ENCODE measurements at places on chromosomes 7 and 10.

DNA sequence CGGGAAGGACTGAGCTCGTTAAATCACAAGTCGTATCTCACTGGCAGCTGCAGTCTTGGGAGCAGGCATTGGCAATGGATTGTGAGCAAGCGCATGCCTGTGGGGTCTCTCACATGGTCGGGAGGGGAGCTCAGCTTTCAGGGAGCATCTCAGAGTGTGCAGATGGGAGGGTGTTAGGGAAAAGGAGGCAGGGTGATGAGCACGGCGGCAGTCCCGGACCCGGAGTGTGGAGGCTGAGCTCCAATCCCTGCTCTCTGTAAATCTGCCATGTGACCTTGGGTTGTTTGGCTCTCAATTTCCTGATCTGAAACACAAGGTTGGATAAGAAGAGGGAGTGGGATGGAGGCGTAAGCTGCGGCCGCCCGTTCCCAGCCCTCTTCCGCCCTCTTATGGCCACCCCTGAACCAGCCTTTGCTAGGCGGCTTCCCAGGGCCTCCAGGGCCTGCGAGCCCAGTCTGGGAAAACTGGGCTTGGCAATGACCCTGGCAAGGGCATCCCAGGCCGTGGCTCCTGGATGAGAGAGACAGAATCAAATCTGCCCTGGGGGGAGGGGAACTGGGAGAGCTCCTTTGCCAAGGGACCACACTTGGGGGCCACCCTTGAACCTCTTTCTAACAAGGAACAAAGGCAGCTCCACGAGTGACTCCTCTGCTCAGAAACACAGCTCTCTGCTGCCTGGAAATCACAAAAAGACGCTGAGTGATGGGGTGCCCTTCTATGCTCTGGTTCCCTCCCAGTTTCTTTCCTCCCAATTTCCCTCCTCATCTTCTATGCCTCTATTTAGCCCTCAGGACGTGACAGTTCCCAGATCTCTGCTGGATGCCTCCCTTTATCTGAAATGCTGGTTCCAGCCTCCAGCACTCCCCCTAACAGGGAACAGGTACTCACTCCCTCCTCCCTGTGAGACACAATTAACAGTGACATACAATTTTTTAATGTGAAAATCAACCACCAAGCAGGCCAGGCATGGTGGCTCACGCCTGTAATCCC is 41.7 kb upstream of the LOXL4 start:
- no peak for DNase-seq

DNA sequence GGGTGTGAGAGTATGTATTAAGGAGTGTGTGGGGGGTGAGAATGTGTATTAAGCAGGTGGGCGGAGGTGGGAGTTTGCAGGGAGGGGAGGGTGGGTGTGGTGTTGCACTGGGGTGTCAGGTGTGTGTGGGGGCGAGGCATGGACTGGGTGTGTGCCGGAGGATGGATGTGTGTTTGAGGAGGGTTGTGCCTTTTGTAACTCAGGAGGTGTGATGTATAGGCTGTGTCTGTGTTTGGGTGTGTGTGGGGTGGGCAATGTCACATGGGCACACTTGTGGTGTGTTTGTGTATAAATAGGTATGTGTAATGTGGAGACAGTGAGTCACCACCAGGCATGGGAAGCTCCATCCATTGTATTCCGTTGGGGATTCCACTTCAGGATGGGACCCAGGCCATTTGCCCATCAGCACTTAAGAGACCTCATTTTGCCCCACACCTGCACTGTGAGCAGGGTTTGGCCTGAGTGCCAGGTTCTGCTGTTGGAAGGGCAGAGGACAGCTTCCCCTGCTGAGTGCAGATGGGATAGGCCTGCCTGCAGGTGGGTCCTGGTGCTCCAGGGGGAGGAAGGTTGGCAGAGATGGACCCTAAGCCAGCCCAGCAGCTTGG is 5.8 kb downstream of the UNC5B start:
- DNase-seq: no peak

DNA sequence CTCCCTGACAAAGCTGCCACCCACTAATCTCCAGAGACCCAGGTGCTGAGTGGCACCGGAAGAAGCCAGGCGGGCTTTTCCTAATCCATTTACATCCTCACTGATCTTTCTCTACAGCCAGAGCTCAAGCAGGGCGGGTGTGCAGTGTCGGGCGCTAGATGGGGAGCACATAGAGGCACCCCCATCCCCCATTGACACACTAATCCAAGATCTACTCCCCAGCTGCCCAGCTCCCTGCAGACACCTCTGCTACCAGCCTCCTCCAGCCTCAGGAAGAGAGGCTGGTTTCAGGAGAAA is 22.2 kb downstream of the FRMPD2 start:
- DNase-seq: no peak

DNA sequence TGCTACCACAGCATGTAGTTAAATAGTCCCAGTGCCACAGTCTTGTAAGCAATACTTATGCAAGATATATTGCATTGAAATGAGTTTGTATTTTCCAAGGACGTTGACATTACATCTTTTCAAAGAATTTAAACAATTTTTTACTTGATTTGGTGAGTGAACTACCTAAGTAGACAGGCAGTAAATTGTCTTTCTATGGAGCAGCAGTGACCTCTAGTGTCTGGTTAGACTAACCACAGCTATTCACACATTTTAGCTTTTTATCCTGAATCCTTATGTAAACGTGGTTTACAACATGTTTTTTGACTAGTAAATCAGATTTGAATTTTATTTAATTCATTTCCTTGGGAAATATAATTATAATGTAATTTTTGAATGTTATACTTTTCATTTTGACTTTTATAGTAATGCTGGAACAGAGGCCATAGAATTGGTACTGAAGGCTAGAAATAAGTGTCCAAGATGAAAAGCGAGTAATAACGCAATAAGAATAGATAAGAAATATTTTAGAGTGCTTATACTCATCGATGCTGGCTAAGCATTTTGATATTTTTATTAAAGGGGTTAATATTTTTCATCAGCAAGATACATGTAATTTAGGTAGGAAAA is 5.6 kb downstream of the LRRTM3 start:
- peak; percentile 2 for DNase-seq

DNA sequence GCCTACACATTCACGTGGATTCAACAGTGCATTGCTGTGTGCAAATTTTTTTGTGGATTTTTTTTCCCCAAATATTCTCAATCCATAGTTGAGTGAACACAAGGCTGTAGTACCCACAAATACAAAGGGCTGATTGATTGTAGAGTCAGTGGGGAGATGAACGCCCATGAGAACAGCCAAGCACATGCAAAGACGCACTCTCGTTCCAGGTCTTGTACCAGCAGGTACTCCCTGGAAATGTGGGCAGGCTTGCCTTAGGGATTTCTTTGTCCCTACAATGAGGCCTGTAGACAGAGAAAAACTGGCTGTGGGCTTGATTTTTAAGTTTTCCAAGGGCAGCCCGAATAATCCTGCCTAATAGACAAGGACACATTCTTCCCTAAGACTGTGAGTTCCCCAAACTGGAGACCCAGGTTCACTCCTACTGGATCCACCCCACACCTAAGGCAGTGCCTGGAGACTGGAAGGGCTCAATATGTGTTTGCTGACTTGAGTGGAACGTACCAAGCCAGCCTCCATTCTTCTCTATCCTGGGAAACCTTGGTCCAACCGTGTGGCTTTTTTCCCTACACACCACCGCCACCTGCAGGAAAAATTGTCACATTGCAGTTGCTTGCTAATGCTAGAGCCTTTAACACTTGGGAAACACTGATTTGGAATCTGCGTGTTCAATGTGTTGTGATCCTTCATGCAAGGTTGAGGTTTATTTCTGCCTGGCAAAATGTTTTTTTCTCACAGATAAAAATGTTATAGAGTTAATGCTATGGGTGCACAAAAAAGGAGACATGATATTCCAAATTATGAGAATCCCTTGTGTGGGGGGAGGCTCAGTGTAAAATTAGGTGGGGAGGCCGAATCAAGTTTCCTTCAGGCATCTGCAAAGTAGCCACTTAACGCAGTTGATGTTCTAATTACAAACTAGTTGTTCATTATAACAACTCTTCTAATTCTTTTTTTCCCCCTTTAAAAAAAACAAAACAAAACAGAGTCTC is 49.3 kb downstream of the PPP1R17 start:
- DNase-seq: peak; percentile 41

GRCh38 chr10:123636598-123637325 is 29.4 kb upstream of the GPR26 start:
- no peak for DNase-seq
